Central memory CD8-positive, alpha-beta T cell (primary cell): ENCODE measurements at places on chromosomes 4 and X.

- DNase-seq = no peak
Observed at GRCh38 chrX:24298191-24298590, 15.7 kb downstream of the SUPT20HL2 start.

DNA sequence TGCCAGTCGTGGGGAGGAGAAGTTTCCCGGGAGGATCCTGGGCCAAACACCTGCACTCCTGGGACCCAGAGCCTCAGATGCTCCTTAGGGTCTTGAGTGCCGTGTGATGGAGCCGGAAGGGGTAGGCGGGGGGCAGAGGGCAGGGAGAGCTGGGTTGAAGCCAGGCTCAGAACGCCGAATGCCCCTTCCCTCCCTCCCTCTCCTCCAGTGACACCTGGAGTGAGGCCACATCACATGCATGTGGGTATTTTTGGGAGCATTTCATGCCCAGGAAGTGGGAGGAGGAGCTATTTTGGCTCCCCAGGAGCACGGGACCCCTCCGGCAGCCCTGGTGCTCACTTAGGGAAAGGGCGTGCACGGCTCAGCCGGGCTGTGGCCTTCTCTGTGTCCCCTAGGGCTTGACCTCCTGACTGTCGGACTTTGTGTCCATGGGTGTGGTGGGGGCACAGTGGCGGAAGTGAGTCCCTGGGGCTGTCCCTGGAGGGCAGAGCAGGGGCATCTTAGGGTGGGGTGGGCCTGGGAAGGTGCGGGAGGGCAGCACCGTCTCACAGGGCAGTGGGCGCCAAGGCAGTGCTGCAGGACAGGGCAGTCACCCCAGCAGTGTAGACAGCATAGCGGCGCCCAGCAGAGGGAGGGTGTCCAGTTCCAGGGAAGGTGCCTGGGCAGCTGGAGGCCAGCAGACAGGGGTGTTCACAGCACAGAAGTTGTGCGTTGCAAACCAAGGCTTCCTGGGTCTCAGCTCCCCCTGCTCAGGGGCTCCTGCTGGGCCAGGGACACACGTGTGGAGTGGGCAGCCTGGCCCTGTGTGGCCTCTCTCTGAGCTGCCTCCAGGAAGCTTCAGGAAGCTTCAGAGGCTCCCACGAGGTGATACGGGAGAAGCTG is 4.9 kb upstream of the CPLX1 start:
- no peak for DNase-seq

DNA sequence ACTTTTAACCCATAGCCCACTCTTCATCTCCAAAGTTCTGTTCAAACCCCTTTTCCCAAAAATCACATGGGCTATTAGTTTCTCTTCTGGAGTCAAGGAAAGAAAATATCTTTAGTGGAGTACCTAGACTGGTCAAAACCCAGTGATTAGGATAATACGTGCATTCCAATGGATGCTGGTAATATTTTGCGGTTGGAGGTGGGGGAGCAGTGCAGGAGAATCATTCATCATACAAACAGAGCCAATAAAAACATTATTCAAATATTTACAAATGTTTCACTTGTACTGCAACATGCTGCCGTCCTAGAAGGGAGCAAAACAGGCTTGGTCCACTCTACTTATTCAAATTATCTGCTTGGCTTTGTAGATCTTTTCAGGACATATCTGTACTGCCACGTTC is 57.2 kb upstream of the RAB9B start:
- DNase-seq = no peak

GRCh38 chr4:184275766-184276165 is 58.1 kb upstream of the ENPP6 start:
- no peak for DNase-seq

DNA sequence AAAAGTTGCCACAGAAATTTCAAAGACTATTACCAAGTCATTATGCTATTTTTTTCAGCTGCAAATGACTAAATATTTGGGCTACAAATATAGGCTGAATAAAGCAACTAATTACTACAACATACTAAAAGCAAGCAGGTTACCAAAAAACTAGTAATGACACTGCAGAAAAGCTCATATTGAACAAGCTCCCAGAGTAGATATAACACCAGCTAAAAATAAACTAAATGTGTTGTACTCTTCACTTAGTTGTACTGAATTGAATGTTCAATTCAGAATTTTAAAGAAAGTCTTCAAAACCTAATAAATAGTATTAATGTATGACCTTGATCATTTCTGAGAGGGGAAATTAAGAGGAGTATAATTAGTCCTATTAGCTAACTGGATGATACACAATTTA is 12.0 kb downstream of the ATP8A1 start:
- DNase-seq = no peak

- DNase-seq = no peak
Observed at GRCh38 chr4:31088600-31089230, 368.5 kb downstream of the PCDH7 start.

- no peak for DNase-seq
Observed at GRCh38 chr4:31051151-31051550, 331.0 kb downstream of the PCDH7 start.

DNA sequence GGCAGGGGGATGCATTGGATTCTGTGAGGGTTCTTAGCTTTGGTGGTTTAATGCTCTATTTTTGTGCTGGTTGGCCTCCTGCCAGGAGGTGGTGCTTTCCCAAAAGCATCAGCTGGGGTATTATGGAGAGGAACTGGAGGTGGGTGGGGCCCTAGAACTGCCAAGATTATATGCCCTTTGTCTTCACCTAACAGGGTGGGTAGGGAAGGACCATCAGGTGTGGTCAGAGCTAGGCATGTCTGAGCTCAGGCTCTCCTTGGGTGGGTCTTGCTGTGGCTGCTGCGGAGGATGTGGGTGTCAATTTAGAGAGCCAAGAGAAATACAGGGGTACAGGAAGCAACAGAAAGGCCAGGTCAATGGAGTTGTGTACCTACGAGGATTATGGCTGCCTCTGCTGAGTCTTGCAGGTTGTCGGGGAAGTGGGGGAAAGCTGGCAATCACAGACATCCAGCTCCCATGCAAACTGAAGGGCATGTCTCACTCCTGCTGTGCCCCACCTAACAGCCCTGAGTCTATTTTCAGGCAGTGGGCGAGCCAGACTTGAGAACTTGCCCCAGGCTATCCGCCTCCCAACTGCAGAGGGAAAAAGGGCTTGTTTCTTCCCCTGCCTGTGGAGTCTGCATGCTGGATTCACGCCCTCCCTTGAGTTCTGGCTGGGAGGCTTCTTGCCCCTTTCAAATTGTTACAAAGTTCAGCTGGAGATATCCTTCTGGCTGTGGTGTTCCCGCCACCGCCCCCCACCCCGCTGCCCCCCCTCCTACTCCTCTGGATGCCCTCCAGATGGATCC is 212.0 kb downstream of the COMMD8 start:
- no peak for DNase-seq

DNA sequence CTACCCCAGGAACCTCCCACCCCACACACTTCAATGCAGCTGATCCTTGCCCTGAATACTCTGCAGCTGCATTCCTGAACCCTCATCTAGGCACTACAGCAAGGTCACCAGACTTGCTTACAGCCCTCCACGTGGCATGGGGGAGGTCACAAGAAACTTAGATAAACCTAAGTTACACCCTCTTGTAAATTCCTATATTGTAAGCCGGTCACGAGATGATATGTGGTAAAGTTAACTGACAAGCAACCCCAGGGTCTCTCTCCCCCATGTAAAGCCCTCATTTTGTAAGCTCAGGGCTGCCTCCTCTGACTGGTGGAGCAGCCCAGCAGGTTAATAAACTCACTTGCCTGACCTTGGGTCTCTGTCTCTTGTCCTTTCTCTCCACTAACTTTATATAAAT is 570.7 kb downstream of the PCDH7 start:
- DNase-seq = no peak

- no peak for DNase-seq
Observed at GRCh38 chrX:41912923-41913322, 10.4 kb downstream of the CASK start.

DNA sequence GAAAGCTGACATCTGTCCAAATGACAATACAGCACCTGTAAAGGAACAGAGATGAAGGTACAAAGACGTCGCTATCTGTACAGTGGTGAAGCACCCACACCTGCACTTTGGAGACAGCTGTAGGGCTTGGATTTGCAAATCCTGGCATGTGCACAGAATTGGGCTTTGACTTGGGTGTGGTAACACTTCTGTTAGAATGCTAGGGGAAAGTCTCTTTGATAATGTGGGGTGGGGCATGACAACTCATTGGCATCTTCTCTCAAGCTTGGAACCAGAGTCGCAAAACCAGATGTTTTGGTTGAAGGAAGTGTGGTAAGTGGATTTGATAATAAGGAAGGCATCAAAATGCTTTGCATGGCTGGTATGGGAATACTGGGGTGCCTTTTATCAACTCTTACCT is 55.5 kb downstream of the VCX3B start:
- no peak for DNase-seq

GRCh38 chrX:69299285-69299684 is 134.0 kb upstream of the PJA1 start:
- no peak for DNase-seq

DNA sequence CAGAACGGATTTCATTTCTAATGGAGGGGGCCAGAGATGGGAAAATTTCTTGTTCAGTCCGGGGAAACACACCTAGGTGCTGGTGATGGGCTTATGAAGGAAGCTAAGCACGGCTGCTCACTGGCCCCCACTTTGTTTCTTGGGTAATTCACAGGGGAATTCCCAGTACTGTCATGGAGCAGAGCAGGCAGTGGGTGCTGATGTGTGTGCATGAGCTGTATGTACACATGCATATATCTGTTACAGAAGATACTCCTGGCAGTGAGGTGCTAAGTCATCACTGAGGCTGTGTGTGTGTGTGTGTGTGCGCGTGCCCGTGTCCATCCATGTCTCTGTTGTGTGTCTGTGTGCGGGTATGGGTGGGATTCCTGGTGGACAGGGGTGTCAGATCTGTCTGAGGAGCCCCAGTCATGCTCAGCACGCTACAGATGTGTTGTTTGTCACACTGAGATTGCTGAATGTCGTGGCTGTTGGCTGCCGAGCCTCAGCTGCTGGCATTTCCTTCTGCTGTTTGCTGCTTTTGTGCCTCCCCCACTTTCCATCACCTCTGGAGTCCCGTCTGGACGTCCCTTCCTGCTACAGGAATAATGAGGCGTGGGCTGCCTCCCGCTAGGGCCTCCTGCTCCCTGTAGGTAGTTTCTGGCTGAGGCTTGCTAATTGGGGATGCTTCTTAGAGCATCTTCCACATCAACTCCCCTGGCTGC is 53.3 kb downstream of the JADE1 start:
- DNase-seq = no peak

GRCh38 chr4:80142394-80143306 is 54.7 kb upstream of the PRDM8 start:
- DNase-seq = no peak
